ENCODE measurements at places on chromosomes 5 and 9. TPM values are rescaled to one million over a fixed set of nuclear protein-coding genes. Genes with fewer than 3 reads are reported as not detected.
A peak's percentile ranks its signal among the peaks of the same experiment; 100 is the strongest.

IFNK gene
- total RNA-seq = not detected

BHMT gene
- not detected for total RNA-seq

DBH gene
- total RNA-seq = not detected

GRCh38 chr9:124366476-124367220 is 48.6 kb downstream of the PSMB7 start:
- peak; percentile 49 for DNase-seq

DNA sequence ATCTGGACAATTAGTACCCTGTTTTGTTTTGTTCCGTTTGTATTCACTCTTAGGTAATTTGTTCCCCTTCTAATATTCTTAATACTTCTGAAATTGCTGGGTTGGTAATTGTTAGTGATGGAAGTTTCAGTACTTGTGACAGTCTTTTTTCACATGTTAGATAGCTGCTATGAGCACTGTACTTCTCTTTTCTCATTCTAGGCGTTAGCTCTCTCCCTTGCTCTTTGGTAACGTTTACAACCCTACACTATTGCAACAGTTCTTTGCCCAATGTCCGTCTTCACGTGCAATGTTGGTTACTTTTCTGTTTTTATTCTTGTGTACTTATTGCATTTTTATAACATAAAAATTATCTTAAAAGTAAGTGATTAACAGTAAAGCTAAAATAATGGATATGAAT is 1509.0 kb downstream of the MAT2B start:
- DNase-seq = no peak

DNA sequence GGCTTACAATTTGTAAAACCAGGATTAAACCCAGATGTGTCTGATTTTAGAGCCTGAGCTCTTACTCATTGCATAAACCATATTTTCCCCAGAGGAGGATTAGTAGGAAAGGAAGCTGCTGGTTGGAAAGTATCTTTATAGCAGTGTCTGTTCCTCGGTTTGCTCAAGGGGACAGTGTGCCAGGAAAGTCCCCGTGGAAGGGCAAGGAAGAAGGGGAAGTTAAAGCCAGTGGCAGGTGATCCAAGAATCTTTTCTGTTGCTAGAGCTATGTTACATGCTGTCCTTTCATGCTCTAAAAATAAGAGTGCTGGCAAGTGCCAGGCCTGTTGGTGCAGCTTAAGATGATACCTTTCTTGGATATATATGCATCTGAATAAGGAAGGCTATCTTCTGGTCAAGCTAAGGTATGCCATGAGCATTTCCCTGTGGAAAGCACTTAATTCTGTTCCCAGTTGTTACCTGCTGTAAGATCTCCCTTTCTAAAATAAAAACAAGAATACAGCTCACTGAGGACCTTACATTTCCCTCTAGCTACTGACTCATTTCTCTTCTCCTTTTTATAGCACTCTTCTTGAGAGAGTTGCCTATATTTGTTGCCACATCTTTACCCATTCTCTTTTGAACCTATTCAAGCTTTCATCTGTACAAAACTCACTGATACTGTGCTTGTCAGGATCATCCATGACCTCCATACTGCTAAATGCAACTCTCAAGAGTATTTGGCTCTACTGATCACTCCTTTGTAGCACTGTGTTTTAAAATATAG is 8.0 kb downstream of the PDCD1LG2 start:
- no peak for DNase-seq

- DNase-seq = peak; percentile 100
Measured at GRCh38 chr5:167699432-167699831, 592.0 kb upstream of the WWC1 start.

DNA sequence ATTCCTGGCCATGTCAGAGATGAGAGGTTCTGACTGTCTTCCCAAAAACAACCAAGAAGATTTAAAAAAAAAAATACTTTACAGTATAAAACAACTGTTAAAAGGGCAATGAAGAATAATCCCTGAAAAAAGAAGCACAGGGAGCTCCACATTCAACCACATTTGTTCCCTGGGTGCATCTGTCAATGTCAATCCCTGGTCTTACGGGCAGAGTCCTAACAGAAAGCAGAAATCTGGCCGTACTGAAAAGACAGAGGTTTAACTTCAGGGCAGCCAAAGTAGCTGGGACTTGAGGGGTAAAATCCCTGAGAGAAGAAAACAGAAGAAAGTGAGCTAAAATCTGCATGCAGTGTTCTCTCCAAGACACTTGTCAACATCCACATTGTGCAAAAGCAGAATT is 76.6 kb downstream of the RICTOR start:
- DNase-seq = no peak

DNA sequence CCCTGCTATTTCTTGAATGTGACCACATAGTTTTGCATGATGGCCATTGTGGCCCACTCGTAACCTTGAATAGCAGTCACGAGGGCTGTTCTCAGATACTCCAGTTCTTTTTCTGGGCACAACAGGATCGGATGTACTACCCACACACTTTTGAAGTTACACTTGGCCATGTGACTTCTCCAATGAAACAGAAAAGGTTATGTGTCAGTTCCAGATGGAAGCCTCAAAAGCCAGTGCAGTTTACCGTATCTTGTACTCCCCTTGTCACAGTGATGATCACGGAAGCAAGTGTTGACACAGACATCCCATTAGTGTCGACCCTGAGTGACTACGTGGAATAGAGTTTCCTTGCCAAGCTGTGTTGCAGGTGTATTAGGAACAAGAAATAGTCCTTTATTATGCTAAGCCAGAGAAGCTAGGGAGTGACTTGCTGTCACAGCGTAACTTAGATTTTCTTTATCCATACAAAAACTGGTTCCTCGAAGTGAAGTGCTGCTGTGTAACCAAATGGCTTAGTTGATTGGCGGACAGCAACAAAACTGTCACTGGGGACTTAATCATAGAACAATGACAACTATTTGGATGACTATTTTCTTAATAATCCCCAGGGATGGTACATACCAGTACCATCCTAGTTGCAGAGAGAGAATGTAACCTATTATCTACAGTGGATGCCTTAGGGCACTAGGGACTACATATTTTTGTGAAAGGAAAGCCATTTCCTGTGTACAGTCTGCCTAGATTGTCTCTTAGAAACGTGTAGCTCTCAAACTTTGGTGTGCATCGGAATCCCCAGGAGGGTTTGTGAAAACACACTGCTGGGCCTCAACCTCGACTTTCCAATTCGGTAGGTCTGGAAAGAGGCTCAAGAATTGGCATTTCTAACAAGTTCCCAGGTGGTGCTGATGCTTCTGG is 90.1 kb upstream of the DMRT1 start:
- DNase-seq = peak; percentile 37
